ENCODE measurements at places on chromosomes 13 and 19.
A peak's percentile ranks its signal among the peaks of the same experiment; 100 is the strongest.

DNA sequence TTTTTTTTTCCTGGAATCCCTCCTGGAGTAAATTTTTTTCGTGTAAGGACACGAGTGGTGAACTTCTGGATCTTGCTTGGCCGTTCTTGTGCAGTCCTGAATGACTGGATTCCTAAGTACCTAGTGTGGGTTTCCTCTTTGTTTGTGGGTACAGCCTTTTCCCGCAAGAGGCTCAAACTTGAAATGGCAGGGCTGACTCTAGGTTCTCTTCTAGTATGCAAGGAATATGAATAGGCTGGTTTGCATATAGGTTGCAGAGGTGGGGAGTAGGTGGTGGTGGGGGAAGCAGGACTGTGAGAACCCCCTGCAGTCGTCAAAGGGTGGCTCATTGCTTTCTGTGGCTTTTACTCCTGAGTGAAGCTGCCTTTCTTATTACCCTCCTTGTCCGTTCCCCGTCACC, 13.6 kb downstream of the UBAC2 start:
- DNase-seq: peak; percentile 66

DNA sequence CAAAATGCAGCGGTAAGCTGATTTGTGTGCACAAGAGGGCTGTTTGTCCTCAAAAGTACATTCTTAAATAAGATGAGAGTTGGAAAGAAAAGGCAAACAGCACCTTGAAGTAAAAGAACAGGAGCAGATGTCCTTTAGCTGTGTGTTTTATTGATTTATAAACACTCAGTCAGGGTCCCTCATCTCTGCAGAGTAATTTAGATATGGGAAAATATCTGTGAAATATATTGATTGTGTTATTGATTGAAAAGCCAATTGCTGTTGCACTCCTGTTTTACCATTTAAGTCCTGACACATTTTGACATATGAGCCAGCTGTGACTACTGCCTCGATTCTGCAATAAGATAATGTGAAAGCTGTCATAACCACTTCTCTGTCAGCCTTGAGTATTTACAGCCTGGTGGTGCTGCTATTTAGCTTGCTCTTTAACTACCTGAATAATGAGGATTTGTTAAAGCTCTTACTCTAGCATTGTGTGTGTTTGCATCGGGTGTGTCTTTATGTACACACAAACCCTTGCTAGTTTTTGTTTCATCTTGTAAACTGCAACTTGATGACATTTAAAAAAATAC, 550.1 kb downstream of the DACH1 start:
- no peak for DNase-seq

GRCh38 chr19:51458051-51458645, at the start of gene SIGLEC8:
TSS of gene SIGLEC8 (minus strand) at chr19:51458454. CDS start at chr19:51458387, 67 bp downstream.
- DNase-seq: no peak

DNA sequence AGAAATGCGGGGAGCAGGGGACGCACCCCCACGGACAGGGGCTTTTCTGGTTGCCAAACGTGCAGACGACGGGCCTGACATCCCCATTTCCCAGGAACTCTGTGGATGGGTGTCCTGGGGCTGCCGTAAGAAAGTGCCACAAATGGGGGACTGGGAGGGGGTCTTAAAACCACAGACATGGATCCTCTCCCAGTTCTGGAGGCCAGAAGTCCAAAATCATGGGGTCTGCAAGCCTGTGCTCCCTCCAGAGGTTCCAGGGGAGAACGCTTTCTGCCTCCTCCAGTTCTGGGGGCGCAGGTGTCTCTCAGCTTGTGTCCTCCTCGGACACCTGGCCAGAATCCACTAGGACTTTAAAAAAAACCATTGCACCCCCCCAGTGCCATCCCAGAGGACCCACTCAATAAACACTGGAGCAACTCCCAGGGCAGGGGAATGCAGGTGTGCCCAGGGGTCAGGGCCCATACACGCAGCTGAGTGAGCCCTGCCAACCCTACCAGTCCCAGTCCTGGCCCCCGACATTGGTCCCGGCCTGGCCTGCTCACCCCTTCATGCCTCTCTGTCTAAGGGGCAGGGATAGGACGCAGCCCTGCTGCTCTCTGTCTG, 103.9 kb downstream of the GADD45B start:
- DNase-seq: no peak

DNA sequence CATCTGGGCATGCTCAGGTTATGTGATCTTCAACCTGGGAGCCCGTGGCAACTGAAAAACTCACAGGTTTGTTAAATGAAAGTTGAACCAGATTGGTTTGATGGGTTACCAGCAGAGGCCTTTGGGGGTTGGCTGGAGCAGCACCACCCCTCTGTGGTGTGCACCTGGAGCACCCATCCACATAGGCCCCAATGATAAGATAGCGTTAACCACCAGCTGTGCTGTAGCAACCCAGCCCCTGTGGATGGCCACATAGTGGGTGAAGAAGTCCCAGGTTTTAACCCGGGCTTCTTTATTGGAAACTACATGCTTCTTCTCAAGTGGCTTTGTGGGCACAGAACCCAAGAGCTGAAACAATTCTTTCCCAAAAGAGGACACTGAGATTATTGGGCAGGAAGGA, 22.6 kb upstream of the MTIF3 start:
- no peak for DNase-seq

GRCh38 chr13:95505986-95506385, 46.5 kb upstream of the CLDN10 start:
- DNase-seq: no peak

- DNase-seq: no peak
These were observed 12.9 kb downstream of the DPF1 start for GRCh38 chr19:38211151-38211591.

- DNase-seq: no peak
These were observed 1.2 kb upstream of the BABAM1 start for GRCh38 chr19:17266026-17266425.

GRCh38 chr13:87052731-87053130, 618.4 kb upstream of the SLITRK5 start:
- no peak for DNase-seq

DNA sequence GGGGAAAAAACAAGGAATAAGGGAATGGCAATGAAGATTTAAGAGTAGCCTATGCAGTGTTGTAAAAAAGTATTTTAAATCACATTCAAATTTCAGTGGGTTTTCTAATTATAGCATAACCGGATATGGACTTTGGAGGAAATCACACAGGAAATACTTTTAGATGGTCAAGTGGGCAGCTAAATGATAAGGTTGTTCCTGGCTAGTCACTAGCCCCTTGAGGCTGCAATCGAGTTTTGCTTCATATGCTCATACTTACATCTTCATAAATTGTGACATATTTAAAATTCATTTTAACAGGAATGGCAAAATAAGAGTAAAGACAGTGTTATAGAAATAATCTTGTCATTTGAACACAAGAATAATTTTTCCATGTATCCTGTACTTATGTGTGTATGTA, 88.9 kb downstream of the WDFY2 start:
- no peak for DNase-seq

DNA sequence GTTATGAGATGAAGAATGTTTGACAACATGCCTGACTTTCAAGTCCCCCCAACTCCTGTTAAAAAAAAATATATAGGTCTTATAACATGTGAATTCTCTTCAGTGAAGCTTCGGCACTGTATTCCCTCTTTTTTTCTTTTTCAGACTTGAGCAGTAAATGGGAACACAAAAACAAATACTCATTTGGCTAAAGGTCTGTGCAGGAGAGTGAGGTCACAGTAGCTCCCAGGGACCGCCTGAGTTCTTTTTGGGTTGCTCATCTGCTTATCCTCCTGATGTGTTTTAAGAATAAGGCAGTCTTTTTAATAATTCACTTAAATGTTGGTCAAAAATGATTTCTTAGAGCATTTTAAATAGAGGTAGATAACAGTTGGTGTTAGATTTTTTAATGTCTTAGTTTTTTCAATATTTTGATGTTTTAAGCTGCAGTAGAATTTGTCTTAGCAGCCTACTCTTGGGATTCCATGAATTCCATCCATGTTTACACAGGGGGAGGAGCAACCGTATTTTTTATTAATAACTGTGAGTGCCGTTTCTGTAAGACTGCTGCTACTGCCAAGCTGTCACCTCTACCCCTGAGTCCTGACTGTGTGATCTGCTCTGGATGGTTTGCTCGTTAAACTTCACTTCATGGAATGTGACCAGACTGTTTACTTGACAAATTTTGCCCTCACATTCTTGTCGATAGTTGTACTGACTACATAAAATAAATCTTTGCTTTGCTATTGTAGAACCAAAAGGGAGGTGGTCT, 14.9 kb downstream of the HNRNPM start:
- no peak for DNase-seq

GRCh38 chr19:39438270-39438934, 2.7 kb upstream of the RPS16 start:
- no peak for DNase-seq
